ENCODE measurements at places on chromosomes 6 and 20.

- no peak for DNase-seq
These were observed 1.8 kb downstream of the OSER1 start for GRCh38 chr20:44208770-44209169.

DNA sequence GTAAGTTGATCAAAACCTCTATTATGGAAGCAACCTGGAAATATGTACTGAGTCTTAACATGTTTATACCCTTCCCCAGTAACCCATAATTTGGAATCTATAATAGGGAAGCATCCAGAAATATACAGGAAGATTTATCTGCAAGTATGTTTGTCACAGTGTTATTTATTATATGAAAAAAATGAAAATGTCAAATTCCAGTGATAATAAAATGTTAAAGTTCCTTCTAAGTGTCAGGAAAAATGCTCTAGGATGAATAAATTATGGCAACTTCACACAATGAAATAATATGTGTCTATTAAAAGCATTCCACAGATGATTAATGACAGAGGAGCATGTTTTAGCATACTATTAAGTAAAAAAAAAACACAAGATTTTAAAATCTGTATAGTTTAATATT is 237.7 kb upstream of the PRND start:
- no peak for DNase-seq

DNA sequence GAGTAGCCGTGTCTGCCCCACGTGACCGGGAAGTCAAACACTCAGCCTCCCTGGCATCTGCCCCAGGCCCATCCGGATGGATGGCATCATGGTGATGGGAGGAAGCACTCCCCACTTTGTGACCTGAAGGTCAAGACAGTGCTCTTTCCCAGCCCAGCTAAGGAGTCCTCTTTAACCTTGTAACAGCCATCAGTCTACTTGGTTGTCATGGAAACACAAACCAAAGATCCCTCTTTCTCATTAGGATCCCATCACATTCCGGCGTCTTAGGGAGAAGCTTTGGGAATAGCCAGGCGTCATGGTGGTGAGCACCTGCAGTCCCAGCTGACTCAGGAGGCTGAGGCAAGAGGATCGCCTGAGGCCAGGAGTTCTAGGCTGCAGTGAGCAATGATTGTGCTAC is 90.9 kb upstream of the FOXC1 start:
- DNase-seq = no peak

- DNase-seq = no peak
These were observed 66.2 kb downstream of the GMDS start for GRCh38 chr6:2179241-2179640.

- DNase-seq = no peak
These were observed 346.5 kb upstream of the PLCB4 start for GRCh38 chr20:8722277-8722928.

GRCh38 chr6:159594750-159595117 is 98.3 kb downstream of the SOD2 start:
- DNase-seq = no peak

- no peak for DNase-seq
These were observed 29.5 kb downstream of the TCF21 start for GRCh38 chr6:133918208-133918930.

- no peak for DNase-seq
These were observed 317.2 kb upstream of the CDYL start for GRCh38 chr6:4459032-4459431.

DNA sequence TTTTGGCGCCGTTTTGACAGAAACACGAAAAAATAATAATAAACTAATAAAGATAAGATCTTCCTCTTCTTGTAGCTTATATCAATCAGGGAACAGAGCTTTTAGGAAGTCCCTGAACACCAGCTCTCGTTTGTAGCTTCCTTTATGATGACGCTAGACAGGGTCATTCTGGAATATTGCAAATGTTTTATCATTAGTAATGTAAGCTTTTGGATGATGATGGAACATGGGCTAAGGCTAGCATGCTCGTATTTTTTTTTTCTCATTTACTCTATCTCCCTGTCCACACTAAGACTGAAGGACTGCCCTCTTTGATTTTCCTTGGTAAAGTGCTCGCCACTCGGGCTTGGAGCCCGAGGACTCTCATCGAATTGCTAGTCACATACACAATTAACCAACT is 22.1 kb upstream of the POM121L2 start:
- DNase-seq = no peak

DNA sequence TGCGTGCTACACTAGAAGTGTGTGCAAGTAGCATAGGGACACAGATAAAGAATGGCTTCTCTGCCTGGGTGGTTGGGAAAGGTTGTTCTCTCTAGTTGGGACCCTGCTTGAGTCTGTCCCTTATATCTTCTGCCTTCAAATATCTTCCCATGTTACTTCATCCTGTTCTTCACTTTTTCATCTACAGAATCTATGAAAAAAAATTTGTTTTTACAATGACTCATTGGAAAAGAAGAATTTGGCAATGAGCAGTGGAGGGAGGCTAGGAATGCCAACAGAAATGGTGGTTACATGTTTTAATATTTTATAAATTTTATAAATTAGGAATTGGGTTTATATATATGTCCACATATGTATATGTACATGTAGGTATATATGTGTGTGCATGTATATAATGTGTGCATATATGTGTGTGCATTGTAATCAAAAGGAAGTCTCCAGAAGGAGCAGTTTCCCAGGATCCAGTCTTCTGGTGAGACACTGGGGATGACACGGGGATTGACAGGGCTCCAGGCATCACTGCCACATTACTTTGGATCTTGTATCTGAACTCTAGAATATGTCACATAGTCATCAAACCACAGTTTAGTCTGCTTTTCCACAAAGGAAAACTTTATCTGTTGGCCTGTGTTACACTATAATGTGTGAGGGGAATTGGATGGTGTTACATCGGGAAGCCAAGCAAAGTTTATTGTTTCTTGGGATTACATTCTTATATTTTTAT is 75.3 kb upstream of the RIPOR2 start:
- DNase-seq = no peak

- peak; percentile 79 for DNase-seq
These were observed 107.7 kb upstream of the PRND start for GRCh38 chr20:4613718-4614620.

DNA sequence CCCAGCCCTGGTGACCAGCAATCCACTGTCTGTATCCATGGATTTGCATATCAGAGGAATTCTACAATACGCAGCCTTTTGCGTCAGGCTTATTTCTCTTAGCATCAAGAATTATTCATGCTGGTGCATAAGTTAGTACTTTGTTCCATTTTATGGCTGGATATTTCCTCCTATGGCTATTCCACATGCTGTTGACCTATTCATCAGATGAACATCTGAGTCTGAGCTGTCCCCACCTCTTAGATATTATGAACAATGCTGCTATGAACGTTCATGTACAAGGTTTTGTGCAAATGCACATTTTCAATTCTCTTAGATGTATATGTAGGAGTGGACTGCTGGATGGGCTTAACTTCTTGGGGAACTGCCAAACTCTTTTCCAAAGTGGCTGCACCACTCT is 79.0 kb upstream of the CST7 start:
- no peak for DNase-seq

DNA sequence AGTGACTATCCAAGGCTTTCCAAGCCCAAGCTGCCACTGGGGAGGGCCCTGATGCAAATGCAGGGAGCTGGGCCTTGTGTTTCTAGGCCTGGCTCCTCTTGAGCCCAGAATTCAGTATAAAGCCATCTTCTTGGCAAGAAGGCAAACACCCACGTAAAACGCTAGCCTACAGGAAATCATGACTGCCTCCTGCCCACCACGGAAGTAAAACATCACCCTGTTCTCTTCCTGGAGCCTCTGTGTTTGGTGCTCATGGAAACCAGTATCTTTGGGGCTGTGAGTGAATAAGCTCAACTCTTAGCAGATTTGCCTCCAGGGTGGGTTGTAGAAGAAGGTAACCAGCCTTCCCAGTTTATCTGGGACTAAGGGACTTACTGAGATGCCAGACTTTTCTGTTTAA is 271.0 kb downstream of the ZNF217 start:
- DNase-seq = peak; percentile 6

GRCh38 chr20:23397961-23398360 is 23.3 kb downstream of the NAPB start:
- DNase-seq = no peak

- DNase-seq = no peak
These were observed 129.2 kb downstream of the UNC5CL start for GRCh38 chr6:40909811-40910210.

DNA sequence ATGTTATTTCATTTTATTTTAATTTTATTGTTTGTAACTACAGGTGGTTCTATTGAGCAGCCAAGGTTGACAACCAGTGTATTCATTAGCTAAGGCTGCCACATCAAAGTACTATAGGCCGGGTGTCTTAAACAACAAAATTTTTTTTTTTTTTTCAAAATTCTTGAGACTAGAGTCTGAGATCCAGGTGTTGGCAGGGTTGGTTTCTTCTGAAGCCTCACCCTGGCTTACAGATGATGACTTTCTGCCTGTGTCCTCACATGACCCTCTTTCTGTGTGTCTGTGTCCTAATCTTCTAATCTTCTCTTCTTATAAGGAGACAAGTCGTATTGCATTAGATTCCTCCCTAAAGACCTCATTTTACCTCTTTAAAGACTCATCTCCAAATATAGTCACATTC is 208.4 kb downstream of the MANEA start:
- DNase-seq = no peak

DNA sequence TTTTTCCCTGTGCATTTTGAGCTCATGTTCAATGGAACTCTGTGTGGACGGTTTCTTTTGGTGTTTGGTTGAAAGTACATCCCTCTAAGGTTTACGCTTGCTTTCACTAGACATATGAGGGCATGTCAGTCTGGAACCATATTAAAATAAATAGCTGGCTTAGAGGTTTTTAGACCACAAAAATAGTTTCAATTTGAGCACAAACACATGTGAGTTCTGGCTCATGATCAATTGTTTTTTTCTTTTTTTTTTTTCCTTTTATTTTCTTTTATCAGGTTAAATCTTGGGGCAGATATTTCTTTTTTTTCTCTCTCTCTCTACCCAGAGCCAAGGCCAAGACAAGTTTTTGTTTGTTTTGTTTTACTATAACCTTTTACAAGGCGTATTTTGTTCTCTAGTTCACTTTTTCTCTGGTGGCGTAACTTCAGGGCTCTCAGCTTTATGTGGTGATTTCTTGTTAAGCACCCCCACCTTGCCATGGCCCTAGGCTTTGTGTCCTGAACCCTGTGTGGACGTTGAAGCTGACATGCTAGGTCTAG is 92.9 kb downstream of the SHLD1 start:
- DNase-seq = no peak

DNA sequence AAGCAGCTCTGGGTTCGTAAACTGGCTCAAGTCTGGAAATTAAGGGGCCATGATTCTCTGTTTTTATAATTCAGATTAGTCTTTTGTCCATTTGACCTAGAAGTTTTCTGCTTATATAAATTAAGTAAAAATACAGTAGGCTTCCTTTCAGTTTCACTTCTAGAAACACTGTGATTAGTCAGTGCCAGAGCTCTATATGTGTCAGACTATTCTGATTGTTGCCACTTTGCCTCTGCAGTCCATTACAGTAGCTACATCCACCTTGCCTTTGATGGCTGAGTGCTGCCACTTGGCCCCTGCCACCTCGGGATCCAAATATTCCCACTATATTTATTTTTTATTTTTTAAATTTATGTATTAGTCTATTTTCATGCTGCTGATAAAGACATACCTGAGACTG is 7.9 kb downstream of the ZC2HC1B start:
- no peak for DNase-seq

DNA sequence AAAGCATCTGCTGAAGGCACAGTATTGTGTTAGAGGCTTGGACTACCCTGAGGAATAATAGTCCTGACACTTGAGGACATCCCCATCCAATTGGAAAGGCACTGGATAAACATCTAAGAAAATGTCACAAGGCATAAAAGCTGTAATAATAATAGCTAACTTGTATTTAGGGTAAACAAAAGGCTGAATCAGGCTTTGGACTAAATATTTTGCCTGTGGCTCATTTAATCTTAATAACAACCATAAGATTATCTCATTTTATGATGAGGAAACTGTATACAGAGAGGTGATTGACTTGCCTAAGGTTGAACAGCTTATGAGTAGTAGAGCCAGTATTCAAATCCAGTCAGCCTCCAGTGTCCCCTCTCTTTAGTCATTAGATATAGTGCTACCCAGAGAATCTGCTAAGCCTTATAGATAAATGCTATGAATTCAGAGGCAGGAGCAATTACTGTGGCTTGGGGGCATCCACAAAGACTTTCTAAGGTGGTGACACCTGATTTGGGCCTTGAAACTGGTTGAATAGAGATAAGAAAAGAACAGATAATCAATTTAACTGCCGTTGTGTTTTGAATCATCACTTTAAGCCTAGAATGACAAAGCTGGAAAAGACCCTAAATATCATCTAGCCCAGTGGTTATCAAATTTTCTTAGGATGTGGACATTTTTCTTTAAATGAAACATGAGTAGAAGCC is 7.5 kb upstream of the ZSWIM1 start:
- DNase-seq = no peak

GRCh38 chr20:19661717-19662636 is 96.1 kb upstream of the RIN2 start:
- DNase-seq = peak; percentile 2

GRCh38 chr6:71851214-71851613 is 35.1 kb upstream of the RIMS1 start:
- DNase-seq = no peak

DNA sequence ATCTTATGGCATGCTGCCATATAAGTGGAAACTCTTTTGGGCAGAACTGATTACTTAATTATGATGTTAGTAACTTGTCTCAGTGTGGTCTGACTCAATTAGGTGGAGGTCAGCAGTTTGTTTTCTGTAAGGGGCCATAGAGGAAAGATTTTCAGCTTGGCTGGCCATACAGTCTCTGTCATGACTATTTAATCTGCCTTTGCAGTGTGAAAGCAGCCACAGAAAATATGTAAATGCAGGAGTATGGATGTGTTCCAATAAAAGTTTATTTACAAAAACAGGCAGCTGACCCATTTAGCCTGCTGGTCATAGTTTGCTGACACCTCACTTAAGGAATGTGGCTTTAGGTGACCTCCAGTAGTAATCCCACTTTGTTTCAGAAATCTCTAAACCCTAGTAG is 700.7 kb downstream of the EPM2A start:
- DNase-seq = no peak

DNA sequence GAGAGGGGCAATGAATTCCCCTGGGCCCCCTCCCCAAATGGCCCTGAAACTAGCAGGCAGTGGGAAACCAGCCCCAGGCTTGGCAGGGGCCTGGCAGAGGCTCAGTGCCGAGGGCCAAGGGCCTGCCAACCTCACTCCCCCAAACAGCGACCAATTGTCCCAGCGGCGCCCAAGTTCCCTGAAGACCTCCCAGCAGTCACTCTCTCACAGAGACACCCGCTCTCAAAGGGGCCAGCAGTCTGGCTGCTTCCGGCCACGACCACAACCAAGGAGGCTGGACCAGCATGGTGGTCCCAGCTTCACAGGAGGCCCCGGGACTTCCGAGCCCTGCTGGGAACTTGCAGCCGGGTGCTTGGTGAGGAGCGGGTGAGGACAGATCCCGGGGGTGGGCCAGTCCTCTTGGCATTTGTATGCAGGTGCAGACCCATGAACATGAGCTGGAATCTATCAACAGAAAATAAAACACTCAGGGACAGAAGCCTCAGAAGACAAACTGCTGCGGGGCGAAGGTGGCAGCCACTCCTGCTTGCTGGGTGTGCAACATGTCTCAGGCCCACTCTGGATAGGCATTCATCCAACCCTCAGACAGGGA is 17.5 kb upstream of the SIRPA start:
- no peak for DNase-seq

Measured in activated CD4-positive, alpha-beta T cell treated with anti-CD3 and anti-CD28 coated beads, Interleukin-2, amount 50 U/mL, for 4 hours (primary cell).